8988T (cell line): ENCODE measurements at places on chromosomes 11 and 22.

DNA sequence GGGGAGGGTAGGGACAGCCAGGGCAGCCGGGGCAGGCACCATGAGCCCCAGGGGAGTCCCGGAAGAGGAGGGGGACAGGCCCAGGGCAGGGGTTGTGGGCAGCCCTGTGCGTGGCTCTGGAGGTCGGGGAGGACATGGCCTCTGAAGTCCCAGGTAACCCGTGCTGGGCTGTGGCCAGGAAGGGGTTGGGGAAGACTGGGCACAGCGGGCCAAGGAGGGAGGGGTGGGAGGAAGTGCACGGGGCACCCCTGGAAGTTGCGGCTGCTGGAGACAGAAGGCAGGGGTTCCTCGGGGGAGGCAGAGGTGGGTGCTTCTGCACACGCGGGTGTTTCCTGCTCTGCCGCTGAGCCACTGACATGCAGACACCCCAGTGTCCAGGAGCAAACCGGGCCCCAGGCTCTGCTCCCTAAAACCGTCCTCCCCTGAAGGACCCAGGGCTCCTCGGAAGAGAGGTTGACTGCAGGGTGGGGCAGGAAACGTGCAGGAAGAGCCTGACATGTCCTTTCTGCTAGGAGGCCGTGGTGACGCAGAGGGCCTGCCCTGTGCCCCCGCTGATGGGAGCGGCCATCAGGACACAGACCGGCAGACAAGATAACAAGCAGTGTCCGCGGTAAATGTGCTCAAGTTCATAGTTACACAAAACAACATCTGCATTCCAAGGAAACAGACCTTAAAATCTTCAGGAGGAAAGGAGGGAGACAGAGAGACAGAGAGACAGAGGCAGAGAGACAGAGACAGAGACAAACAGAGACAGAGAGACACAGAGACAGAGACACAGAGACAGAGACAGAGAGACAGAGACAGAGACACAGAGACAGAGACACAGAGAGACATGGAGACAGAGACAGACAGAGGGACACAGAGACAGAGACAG, 5.7 kb downstream of the TNNI2 start:
- DNase-seq = no peak

GRCh38 chr11:95891423-95892170, 32.3 kb downstream of the MTMR2 start:
- no peak for DNase-seq

GRCh38 chr11:860234-861104, 17.8 kb downstream of the TSPAN4 start:
- no peak for DNase-seq

GRCh38 chr11:118696673-118697226, 17.3 kb upstream of the TREH start:
- no peak for DNase-seq

DNA sequence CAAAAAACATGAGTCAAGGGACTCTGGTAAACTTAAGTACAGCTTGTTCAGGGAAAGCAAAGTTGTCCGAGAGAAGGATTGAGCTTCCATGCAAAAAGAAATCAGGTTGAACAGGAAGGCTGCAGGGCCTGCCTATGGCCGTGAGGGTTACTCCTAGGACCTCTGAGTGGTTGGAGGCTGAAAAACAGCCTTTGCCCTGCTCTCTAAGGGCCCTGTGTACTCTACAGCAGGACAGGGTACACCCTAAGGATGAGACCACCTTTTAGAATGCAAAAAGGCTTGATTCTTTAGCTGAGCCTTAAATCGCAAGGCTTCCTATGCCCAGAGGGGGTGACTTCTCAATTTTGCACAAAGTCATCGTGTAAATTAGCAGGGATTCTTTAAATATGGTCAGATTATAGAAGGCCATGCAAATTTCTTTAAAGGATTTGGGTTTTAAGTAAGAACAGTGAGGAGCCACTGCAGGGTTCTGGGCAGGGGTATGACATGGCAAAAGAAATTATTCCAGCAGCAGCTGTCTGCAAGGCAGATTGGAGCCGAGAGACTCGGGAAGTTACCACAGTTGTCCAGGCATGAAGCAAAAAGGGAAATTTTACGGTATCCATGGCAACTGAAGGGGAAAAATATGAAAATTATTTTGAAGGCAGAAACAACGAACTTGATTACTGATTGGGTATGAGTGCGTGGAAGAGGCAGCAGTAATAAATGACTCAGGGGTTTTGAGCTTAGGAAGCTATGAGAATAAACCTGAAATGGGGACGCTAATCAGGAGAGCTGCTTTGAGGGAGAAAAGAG, 91.8 kb downstream of the FAM76B start:
- DNase-seq = no peak

DNA sequence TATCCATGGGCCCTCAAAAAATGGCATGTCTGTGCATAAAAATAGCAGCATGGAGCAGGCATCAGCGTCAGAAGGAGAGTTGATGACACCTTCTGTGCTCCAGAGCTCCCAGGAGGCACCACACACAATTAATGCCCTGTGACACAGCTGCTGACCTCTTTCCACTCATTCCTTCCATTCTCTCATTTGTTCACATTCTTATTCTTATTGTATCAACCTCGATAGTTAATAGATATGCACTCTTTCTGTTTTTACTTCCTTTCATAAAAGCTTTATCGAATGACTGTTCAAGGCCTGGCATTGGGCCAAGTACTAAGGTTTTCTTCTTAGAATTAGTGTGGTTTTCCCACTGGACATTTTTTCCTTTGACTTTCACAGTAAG, 266.0 kb upstream of the MTNR1B start:
- no peak for DNase-seq

DNA sequence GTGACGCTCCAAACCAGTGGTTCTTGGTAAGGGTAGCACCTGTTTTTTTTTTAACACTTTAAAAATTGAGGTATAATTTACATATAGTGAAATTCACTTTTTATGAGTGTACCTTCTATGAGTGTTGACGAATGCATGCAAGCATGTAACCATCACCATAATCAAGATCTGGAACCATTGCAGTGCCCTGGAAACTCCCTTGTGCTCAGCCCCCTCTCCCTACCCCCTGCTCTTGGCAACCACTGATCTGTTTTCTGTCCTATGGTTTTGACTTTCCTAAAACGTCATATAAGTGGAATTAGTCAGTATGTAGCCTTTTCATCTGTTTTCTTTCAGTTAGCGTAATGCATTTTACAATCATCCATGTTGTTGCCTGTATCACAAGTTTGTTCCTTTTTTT, 212.2 kb downstream of the GRIK4 start:
- DNase-seq = no peak

GRCh38 chr22:27614650-27615007, 186.9 kb downstream of the MN1 start:
- DNase-seq = no peak

DNA sequence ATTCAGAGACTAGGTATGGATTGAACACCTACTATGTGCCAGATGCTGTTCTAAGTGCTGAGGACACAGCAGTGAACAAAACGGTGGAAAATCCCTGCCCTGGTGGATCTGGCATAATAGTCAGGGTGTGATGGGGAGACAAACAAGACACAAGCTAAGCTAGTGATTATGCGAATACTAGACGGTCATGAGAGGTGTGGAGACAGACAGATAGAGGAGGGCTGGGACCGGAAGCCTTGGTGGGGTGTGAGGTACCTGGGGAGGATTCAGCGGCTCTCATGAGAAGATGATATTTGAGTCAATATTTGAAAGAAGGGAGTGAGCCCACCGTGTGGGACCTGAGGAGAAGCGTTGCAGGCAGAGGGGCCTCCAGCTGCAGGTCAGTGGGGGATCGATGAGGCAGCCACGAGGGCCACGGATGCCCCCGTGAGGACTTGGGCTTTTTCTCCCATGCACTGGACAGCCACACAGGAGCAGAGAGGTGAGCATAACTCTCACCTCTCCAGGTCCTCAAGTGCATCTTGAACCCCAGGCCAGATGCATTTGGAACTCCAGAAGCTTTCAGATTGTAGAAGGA, 4.7 kb downstream of the CD5 start:
- no peak for DNase-seq

GRCh38 chr11:69153661-69154060, 2.1 kb upstream of the SMIM38 start:
- no peak for DNase-seq

DNA sequence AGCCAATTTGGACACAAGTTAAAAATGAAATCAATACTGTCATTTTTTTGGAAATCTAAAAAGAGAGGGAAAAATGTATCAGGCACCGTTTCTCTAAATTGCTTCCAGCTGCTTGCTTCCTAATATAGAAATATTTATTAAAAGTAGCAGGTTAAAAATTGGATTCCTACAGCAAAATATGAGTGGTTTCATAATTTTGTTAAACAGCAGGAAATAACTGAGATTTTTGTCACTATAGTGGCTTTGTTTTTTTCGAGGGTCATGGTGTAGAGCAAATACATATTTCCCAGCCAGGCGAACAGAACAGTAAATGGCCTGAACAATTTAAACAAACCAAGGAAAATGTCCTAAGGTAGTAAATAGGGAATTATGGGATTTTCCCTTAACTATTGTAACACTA, 159.7 kb downstream of the DDX10 start:
- no peak for DNase-seq

DNA sequence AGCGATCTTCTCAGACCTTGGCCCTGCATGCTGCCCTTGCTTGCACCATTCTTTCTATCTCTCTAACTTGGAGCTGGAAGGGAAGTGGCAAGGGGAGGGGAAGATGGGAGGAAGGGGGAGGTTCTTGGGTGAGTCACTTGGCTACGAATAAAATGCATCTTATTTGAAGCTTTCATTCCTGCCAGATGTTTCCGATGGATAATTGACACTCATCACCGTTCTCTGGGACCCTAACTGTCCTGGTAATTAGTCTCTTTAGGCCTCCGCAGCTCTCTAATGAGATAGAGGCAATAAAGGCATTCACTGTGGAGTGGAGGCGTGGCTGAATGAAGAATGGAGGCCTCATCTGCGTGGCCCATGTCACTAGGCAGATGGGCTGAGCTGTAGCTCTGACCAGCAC, 960.1 kb downstream of the NTM start:
- DNase-seq = no peak

GRCh38 chr11:13076961-13077360, 67.8 kb downstream of the RASSF10 start:
- DNase-seq = no peak

GRCh38 chr11:76849376-76849775, 11.3 kb upstream of the ACER3 start:
- DNase-seq = no peak

DNA sequence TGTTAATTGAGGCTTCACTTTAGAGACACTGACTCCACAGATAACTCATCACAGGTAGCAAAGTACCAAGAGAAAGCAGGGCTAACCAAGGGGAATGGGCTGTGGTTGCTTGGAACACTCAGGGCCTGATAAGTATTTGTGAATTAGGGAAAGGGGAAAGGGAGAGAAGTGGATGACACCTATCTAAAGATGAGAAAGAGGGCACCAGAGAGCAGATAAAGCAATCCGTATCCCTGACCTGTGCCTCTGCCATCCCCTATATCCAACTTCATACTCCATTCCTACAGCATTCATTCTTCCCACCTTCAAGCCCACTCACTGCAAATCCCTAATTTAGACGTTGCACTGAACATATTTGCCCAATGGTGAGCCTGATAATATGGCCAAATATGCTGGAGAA, 43.0 kb upstream of the API5 start:
- DNase-seq = no peak

DNA sequence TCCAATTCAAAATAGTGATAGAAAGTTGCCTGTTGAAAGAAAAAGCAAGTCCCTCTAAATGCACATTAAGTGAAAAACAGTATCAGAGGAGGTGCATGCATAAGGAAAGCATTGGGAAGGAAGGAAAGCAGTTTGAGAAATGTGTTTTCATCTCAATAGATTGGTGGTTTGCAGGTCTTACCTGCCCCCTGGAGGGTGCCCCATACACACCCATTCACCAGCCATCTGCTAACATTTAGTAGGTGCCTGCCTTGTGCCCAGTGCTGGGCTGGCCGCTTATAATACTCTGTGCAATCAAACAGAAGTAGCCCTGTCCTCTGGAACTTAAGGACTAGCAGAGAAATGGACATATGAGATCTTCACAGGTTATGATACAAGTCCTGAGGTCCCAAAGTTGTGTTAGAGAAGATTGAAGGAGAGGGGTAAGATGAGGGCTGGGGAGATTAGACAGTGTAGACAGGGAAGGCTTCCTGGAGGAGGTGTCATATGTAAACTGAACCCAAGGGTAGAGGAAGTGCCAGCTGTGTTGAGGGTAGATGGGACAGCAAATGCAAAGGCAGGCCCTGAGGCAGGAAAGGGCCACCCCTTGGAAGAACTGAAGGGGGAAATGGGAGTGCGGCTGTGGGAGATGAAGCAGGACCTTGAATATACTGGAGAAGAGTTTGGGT, 184.2 kb downstream of the MN1 start:
- no peak for DNase-seq

DNA sequence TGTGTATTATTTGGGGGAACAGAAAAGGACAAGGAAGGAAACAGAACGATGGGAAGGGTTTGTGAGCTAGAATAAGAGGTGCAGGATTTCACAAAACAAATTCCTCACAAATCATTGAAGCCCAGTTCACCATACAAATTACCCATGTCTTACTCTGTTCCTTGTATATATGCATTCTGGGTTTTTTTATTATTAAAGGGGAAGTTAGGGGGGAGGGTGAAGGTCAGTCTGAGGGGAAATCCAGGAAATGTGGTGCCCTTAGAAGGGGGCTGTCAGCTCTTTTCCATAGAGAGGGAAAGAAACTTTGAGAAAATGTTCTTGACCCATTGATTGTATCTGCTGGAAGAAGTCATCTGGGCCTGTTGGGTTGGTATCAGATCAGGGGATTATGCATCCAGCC, 90.8 kb downstream of the RNF169 start:
- no peak for DNase-seq

DNA sequence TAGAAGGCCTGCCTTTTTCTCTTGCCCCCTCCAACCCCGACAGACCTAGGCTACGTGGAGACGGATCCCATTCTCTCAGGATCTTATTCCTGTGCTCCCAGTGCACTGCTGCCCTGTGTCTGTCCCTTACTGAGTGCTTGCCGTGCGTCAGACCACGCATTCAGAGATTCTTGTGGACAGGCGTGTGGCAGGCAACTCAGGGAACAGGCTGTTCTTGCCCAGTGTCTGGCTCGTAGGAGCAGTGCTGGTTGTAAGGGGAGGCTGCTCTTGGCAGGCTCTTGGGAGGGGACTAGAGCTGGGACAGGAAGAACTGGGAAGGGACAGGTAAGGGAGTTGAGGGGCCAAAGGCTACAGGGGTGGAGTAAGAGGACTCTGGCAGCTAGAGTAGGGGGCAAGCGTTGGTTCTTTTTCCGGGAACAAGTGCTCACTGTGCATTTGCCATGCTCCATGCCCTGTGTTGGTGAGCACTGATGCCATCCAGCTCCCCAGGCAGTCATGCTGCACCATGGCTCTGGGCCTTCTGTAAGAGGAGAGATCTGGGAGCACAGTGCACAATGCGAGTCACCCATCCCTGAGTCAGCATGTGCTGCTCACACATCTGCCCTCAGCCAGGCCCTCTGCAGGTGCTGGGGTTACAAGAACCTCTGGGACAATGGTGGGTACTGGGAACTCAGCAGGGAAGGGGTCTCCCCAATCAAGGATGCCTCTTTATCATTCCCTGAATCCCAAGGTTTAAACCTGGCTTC, 119.1 kb downstream of the TBC1D22A start:
- no peak for DNase-seq

DNA sequence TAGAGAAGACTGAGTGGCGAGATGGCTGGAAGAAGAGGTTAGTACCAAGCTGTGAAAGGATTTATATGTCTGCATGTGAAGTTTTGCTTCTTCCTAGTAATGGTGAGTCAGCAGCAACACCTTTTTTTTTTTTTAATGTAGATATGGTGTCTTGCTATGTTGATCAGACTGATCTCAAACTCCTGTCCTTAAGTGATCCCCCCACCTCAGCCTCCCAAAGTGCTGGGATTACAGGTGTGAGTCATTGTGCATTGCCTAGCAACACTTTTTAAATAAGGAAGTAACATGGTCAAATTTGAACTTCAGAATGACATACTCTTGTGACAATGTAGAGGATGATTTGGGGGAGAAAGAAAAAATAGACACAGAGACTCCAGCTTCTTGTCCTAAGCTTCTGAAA, 6.5 kb upstream of the CSTPP1 start:
- no peak for DNase-seq
